A549 treated with DMSO at 1 μM for 4 hours (cell line): ENCODE measurements at places on chromosomes 2 and 18. TPM values are rescaled to one million over a fixed set of nuclear protein-coding genes. Genes with fewer than 3 reads are reported as not detected.

FAP gene
- 0.08 to 0.15 TPM (median 0.11 TPM) in 3 of 5 replicates, not detected in the others for total RNA-seq

DARS1 gene
- total RNA-seq = 56.2 to 69.0 TPM (median 59.6 TPM) in 5 replicates

RAX gene
- not detected in 5 replicates for total RNA-seq

IL36A gene
- not detected in 5 replicates for total RNA-seq

GPR35 gene
- total RNA-seq = 0.58 to 1.2 TPM (median 0.75 TPM) in 5 replicates

CCT7 gene
- total RNA-seq = 565 to 891 TPM (median 613 TPM) in 5 replicates

TUBA4B gene
- 0.26 to 0.46 TPM (median 0.31 TPM) in 5 replicates for total RNA-seq

APCDD1 gene
- not detected in 5 replicates for total RNA-seq
